ENCODE measurements at places on chromosomes 6 and 20.
A peak's percentile ranks its signal among the peaks of the same experiment; 100 is the strongest.

GRCh38 chr20:5181958-5182357 is 55.1 kb downstream of the CDS2 start:
- peak; percentile 74 for DNase-seq

- DNase-seq = no peak
These were observed 110.5 kb upstream of the MTHFD1L start for GRCh38 chr6:150755042-150755441.

GRCh38 chr20:58251979-58252591 is 23.6 kb upstream of the ANKRD60 start:
- peak; percentile 85 for DNase-seq

GRCh38 chr6:159151266-159151855 is 17.8 kb upstream of the FNDC1 start:
- DNase-seq = peak; percentile 50

DNA sequence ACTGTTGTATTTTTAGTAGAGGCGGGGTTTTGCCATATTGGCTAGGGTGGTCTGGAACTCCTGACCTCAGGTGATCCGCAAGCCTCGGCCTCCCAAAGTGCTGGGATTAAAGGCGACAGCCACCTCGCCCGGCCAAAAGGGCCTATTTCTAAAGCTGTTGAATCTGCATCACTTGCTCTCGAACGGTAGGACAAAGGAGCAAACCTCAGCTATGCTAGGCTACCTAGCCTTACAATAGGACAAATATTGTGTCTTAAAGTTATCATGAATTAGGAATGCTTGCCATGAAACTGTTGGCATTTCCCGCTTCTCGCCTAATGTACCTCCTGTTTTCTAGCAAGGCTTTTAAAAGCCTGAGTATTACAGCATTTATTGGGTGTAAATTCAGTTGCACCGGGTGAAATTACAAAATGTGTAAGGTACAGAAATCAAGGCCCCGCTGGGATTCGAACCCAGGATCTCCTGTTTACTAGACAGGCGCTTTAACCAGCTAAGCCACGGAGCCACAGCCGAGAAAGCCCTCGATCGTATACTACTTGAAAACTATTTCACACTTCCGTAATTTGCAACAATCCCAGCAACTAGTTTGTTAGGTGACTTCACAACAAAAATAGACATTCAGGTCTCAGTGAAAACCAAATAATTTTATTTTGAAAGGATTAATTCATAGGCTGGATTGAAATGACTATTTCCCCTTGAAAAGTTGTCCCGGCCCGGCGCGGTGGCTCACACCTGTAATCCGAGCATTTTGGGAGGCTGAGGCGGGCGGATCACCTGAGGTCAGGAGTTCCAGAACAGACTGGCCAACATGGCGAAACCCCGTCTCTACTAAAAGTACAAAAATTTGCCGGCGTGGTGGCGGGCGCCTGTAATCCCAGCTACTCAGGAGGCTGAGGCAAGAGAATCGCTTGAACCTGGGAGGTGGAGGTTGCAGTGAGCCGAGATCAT is 211.6 kb upstream of the ZNF184 start:
- peak; percentile 69 for DNase-seq

DNA sequence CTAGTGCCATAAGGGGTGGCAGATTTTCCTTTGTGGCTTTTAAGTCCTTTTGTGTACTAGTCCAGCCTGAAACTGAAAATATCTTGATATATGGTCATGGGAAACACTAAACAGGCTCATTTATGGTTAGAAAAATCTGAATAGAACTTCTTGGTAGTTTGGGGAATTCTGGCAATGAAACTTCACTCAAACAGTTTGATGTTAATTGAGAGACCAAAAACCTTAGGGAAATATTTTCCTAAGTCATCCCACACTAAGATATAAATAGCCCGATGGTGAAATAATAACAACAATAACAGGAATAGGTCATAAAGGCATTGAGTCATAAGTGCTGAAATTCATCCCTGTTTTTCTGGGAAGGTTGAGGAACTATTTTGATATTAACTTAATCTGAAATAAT is 146.2 kb upstream of the SMLR1 start:
- peak; percentile 70 for DNase-seq
